ENCODE measurements at places on chromosomes 12 and 14.

DNA sequence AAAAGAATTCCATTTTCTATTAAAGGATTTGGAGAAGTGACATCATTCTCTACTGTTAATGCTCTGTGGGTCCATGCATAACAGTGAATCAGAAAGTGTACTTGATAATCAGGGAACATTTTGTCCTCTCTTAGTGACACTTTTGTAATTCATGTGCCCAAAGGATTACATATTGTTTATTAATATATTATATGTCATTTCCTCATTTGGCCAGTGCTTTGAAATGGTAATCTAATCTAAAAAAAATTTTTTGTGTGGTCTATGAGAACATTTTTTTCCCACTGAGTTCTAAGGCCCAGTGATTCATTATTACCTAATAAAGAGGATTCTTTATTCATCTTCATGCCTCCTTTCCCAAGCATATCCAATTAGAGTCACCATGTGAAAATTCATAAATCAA, 79.7 kb upstream of the MYF6 start:
- peak; percentile 92 for DNase-seq

DNA sequence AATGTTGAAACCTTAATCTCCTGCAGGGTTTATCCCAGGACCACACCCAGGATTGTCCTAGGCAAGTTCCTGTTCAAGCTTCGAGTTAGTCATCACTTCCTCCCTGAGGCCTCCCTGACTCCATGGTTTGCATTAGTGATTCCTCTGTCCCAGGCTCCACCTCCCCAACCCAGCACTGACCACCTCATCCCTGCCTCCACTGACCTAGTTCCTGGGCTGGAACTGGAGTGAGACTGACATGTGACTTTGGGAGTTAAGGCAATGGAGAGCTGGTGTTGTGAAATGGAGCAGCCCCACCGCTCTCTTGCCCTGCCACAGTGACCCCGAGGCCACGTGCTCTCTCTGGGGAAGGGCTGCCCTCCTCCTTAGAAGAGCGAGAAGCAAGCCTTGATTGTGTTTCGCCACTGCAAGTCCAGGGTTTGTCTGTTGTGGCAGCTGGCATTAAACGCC, 15.8 kb upstream of the DTX1 start:
- peak; percentile 66 for DNase-seq

DNA sequence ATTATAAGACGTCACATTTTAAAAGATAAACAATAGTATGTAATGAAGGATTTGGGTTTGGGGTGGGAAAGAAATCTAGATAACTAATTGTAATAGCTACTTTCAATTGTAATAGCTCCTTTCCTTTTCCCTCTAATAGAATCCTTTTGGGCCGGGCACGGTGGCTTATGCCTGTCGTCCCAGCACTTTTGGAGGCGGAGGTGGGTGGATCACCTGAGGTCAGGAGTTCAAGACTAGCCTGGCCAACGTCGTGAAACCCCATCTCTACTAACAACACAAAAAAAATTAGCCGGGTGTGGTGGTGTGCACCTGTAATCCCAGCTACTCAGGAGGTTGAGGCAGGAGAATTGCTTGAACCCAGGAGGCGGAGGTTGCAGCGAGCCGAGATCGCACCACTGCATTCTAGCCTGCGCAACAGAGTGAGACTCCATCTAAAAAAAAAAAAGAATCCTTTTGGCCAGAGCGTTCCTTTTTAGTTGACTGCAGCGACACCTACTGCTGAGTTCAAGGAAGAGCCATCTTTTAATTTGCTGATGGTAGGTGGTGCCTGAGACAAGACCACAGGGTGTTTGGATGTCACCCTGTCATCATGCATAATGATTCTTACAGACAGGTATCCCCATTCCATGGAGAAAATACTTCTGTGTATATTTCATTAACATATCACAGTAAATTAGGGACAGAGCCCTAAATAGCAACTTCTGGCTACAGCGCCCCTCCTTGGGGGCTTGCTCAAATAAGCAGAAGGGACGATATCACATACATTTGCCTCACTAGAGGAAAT, 79.5 kb downstream of the ARMH4 start:
- DNase-seq = peak; percentile 72

- DNase-seq = no peak
Observed at GRCh38 chr12:131721548-131721947, 10.7 kb downstream of the SFSWAP start.

DNA sequence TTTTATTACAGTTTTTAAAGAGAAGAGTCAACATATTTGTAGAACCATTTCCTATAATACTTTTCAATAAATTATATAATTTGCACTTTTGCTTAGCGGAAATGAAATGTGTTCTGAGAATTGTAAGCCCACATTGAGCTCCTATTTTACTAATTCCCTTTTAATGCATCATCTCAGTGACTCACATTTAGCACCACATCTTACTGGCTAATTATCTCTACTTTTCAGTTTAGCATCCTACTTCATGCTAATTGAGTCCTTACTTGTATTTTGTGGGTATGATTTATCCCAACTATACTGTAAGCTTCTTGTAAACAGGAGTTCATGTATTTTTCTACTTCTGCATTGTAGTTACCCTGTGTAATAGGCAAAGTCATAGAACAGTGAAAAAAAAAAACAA, 67.5 kb downstream of the TMX1 start:
- no peak for DNase-seq

DNA sequence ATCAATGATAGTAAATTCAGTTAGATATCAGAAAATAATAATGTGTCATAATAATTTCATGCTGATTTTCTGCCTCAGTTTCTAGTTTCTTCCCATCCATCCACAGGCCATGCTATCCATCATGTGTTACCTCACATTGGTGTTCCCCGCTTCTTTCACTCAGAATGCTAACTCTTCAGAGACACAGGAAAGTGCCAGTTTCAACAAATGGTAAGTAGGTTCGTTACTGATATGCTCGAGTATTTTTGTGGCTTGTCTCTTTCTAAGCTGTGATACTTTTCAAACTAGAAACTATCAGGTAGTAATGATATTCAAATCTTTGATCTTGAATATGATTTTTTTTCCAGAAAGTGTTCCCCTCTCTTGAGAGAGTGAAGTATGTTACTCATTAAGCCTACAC, 1.5 kb downstream of the KLRB1 start:
- DNase-seq = no peak

GRCh38 chr14:102213470-102213869, 73.8 kb downstream of the WDR20 start:
- no peak for DNase-seq

DNA sequence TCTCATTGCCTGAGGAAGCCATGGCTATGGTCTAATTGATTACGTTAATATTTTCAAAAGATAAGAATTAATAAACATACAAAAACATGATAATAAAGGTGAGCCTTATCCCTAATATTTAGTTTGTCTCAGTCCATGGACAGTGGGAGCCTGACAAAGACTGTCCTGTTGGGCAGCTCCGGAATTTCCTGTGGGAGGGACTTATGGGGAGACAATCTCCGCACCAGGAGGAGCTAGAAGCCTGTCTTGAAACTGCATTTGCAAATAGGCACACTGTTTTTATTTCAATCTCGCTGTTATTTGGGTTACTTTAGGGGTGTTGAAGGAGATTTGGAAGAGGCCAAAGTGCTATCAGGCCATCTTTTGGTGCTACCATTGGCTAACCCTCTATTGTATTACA, 50.8 kb upstream of the ZDHHC17 start:
- DNase-seq = no peak

DNA sequence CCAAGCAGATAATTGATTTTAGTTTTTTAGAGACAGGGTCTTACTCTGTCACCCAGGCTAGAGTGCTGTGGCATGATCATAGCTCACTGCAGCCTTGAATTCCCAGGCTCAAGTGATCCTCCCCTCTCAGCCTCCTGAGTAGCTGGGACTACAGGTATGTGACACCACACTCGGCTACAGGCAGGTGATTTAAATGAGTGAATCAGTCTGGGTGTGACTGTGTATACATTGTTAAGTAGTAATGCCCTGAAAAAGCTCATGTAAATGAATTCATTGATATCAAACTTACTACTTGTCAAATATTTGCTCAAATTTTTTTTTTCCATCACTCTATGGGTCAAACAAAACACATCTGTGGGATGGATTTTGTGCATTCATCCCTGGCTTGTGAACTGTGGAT, 6.3 kb upstream of the USP44 start:
- no peak for DNase-seq

GRCh38 chr14:33444136-33444535, 505.5 kb downstream of the NPAS3 start:
- DNase-seq = no peak

- no peak for DNase-seq
Observed at GRCh38 chr14:81285245-81285644, 64.5 kb upstream of the GTF2A1 start.

- no peak for DNase-seq
Observed at GRCh38 chr12:54238531-54238930, 41.4 kb downstream of the CBX5 start.

DNA sequence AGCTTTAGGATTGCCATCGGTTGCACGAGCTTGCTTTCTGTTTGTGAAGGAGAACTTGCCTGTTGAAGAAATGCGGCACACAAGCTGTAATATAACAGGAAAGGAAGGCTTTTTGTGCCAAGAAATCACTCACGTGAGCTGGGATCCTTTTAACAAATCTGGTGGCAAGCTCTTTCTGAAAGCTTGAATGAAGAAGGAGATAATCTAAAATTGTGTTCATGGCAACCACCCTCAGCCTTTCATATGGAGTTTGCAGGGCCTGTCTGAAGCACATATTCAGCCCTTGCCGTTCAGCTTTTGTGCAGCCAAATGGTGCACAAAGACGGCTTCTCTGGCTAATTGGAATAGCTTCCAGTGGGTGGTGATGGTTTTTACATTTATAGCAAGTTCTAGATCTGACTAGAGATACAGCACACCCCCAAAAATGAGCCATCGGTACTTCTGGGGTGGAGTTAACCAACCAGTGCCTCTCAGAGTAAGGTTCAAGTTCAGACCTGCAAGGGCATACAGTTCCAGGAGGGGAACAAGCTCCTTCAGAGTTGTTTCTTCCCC, 107.4 kb downstream of the AEBP2 start:
- DNase-seq = peak; percentile 42

DNA sequence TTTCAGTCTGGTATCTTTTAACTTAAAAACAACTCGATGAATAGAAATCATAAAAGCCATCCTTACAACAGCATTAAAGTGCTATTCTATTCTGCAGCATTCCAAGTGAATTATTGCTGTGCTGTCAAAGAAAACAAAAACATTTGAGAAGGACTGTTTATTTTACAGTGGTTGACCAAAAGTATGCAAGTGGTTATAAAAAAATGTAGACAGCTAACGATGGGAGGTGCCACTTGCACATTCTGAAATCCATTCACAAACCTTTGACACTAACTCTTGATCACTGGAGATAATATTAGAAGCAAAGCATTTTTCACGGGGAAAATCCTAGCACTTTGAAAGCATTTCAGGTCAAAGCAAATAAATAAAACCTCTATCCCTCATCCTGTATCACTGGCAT, 55.6 kb downstream of the HMGA2 start:
- peak; percentile 94 for DNase-seq

- no peak for DNase-seq
Observed at GRCh38 chr14:96991226-96991625, 194.0 kb downstream of the VRK1 start.

DNA sequence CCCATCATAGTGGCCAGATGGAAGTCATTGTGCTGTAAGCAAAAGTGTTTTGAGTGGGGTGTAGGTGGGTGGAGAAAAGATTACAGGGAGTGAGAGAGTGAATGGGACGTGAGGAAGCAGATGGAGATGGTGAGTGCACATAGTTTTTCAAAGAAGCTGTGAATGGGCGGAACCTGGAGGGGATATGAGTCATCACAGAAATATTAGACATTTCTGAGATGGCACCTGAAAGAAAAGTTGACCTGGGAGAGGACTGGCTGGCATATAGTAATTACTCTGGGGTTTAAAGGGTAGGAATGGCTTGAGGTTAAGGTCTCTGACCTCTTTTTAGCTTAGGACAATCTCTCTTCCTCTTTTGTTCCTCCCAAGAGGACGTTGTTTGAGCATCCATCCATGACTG, 50.5 kb downstream of the ANO4 start:
- DNase-seq = no peak

DNA sequence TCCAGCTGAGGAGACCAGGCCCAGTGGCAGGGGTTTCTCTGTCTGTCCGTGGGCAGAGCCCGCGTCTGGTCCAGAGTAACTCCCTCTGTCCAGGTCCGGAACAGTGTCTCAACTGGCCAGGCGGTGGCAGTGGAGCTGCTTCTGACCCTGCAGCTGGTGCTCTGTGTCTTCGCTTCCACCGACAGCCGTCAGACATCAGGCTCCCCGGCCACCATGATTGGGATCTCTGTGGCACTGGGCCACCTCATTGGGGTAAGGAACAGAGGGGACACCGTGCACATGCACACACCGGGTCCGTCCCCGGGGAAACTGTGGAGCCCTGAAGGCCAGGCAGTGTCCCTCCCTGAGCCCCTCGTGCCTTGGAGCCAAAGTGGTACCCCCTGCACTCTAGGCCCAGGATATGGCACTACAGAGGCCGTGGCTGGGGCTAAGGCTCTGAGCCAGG, 1.5 kb downstream of the AQP6 start:
- peak; percentile 61 for DNase-seq

DNA sequence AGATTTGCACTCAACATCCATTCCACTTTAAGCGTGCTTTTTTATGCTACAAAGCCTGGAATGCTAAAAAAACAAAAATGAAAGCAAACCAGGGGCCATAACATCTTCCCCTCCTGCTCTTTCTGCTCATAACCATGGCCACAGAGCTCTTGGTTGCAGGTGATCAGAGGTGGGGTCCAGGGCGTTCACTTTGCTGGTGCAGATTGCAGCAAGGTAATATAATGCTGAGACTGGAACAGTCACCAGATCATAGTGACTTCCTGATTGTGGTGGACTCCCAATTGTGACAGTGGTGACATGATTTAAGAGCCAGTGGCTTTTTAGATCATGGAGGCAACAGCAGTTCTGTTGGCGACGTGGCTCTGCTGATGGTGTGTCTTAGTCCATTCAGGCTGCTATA, 115.0 kb upstream of the CPM start:
- no peak for DNase-seq

- DNase-seq = no peak
Observed at GRCh38 chr14:76396714-76397187, 20.8 kb downstream of the ESRRB start.

DNA sequence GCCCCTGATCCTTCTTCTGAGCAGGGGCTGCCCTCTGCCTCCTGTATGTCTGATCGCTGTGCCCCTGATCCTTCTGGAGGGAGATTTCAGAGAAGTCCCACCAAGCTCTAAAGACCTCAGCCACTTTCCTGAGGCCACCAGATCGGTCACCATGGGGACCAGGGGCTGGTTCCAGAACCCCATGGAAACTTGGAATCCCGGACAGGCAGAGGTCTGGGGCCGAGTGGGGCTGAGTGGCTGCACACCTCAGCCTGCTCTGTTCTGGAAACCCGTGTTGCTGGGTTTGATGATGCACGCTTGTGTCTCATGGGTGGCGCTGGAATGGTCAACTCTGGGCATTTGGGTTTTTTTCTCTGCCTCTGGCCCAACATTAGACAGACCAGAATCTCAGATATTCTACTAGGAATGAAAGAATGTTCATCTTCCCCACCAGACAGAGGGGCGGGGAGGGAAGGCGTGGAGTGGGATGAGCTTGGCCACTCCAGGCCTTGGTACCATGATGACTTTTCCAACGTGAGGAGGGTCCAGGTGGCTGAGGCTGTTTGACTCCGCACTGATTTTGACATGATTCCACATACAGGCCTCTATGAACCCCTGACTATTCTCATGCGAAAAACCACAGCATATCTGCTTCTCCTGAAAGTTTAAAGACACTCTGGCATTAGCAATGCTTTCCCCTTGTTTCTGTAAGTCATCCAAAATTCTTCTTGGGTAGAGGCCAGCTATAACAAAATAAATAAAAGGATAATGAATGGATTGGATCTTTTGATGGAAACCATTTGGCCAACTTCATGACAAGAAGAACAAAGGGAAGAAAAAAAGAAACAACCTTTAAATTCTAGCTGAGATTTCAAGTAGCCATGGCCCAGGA, 114.5 kb downstream of the ADGRD1 start:
- no peak for DNase-seq
